Memory B cell (primary cell): ENCODE measurements at places on chromosomes 5 and 9.

DNA sequence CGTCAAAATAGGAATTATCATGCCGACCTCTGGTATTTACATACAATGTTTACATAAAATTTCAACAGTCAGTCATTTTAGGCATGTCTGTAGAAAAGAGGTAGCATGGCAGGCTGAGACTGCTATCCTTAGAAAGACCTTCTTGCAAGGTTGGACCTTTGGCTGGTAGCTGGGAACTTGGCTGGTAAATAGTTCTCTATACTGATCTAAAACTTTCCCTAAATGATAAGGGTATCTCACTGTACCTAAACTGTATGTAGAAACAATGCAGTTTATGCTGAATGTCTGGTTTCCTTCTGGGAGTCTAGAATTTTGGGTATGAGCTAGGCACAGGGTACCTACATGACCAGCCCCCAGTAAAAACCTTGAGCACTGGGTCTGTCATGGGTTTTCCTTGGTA lies 18.0 kb downstream of the FEM1C start:
- H3K36me3 ChIP-seq, result peaks cover 11% of the 10 kb centered on the region
- no peak overlapping the region for H3K4me3 ChIP-seq
- no peaks in the 10 kb centered on the region for H3K27me3 ChIP-seq
- DNase-seq, result no peak

DNA sequence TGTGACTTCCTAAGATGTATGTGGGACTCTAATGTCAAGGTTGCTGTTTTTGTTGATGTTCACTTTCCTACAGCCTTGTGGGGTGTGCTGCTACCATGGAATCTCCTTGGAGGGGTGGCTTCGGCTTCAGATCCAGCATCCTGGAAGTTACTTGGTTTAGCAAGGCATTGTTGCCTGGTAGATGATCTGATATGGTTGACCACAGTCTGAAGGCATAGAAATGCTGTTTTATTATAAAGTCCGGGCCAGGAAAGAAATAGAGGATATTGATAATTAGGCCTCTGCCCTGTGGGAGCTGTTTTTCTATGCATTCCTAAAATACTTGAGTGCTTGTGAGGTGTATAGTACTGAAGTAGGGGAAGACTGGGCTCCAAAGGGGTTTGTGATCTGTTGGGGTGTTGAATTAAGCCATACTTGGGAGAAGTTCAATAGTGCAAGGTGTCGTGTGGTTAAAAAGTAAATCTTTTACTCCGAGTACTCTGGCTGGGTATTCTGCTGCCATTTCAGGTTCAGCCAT lies 27.3 kb upstream of the CREBRF start:
- no peaks in the 10 kb centered on the region for H3K27me3 ChIP-seq
- H3K4me1 ChIP-seq, result peaks cover 7% of the 10 kb centered on the region
- H3K27ac ChIP-seq, result no peak overlapping the region
- no peak for DNase-seq

DNA sequence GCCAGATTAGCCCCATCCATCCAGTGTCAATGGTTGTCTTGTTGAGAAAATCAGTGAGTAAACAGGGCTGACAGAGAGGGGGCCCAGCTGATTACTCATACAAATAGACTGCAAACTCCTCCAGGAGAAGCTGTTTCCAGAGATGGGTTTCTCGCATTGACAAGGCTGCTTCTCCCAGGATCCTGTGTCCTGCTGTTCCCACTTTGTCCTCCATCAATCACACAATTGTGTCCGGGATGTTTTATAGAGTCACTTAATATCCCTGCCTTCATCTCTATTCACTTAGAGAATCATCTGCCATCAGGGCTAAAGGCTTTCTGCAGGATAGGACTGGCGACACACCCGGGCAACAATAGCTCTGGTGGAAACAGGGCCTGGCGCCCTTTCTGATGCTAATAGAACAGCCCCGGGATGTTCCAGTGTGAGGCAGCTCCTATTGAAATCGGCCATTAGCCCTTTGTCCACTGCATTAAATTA lies 71.7 kb upstream of the TBCA start:
- H3K4me1 ChIP-seq, result peaks cover 20% of the 10 kb centered on the region
- H3K27ac ChIP-seq, result no peak overlapping the region
- H3K36me3 ChIP-seq, result no peaks in the 10 kb centered on the region
- H3K4me3 ChIP-seq, result no peak overlapping the region
- H3K27me3 ChIP-seq, result peaks cover 9% of the 10 kb centered on the region

DNA sequence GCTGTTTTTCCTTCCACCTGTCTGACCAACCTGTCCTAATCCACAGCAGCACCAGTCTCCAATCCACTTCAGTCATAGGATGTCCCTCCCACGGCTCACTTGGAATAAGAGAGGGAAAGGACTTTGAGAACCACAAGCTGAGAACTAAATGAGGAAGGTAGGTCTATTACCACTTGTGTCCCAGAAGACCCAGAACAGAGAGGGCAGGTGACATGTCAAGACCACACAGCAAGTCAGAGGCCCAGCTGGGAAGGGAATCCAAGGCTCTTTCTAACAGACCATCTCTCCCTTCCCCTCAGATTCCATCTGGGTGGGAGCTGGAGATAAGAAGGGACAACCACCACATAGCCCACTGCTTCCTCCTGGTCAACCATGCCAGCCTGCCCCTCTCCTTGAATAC lies 14.6 kb downstream of the ANXA6 start:
- no peak for DNase-seq
- H3K4me1 ChIP-seq, result peaks cover 78% of the 10 kb centered on the region

DNA sequence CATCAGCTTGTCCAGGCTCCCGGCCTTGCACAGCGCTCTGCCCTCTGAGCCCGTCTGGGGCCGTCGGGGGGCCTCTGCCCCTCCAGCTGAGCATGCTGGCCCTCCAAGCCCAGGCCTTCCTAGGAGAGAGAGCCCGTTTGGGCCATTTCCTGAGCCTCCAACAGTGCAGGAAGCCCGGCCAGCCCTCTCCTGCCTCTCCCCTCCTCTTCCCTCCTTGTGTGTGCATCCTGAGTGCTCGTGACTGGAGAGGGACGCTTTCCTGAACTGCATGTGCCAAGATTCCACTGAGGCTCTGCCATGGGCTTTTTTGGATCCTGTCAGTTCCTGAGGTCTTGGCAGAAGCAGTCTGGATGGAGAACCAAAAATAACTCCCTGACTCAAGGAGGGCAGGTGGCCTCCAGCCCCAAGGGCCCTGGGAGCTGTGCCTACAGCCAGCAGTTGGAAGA lies 15.6 kb downstream of the OLFM1 start:
- no peak for DNase-seq
- no peaks in the 10 kb centered on the region for H3K36me3 ChIP-seq
- H3K4me1 ChIP-seq, result no peaks in the 10 kb centered on the region
- H3K27me3 ChIP-seq, result peaks cover 8% of the 10 kb centered on the region
- no peak overlapping the region for H3K27ac ChIP-seq

DNA sequence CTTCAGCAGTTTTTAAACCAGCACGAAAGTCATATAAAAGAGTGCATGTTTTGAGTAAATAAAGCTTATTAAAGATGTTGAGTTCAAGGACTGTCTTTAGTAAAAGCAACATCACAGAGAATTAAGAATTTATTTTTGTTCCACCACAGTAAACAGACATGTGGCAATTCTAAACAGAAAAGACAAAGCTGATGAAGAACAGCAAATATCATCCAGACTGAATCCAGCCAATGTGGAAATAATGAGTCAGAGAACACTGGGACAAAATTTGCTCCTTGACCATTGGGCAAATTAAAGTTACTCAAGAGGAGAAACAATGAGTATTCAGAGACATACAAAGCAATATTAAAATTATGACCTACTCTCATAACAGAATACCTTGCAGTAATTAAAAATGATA lies 28.8 kb downstream of the OR2K2 start:
- H3K4me3 ChIP-seq, result no peak overlapping the region
- no peaks in the 10 kb centered on the region for H3K4me1 ChIP-seq
- H3K27ac ChIP-seq, result no peak overlapping the region
- peaks cover 1% of the 10 kb centered on the region for H3K27me3 ChIP-seq
